CD4-positive, alpha-beta T cell treated with Interleukin-17A for 4 hours (primary cell): ENCODE measurements at places on chromosomes 13 and 19.
A peak's percentile ranks its signal among the peaks of the same experiment; 100 is the strongest.

- DNase-seq: no peak
Observed at GRCh38 chr13:74570834-74571233, 436.6 kb upstream of the KLF12 start.

GRCh38 chr19:12965017-12965811, 4.2 kb upstream of the DAND5 start:
- DNase-seq: peak; percentile 86

DNA sequence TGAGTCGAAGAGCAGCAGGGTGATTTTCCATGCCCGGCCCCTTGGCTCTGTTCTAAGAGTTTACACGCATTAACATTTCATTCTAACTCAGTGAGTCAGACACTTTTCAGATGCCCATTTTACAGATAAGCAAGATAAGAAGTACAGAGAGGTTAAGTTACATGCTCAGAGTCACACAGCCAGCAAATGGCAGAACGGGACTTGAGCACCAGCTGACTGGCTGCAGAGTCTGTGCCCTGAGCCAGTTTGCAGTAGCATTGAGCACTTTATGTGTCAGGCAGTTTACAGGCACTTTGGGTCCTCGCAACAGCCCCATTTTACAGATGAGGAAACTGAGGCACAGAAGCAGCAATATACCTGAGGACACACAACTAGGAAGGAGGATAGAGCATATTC, 19.0 kb downstream of the CCDC8 start:
- DNase-seq: no peak

GRCh38 chr13:30257468-30258099, 49.8 kb downstream of the KATNAL1 start:
- DNase-seq: no peak

GRCh38 chr13:110106726-110107125, 200.2 kb downstream of the COL4A1 start:
- DNase-seq: no peak

- DNase-seq: peak; percentile 11
Observed at GRCh38 chr19:47545061-47545948, 27.6 kb downstream of the ZNF541 start.

- DNase-seq: no peak
Observed at GRCh38 chr13:66137384-66137783, 1092.8 kb downstream of the PCDH9 start.

- no peak for DNase-seq
Observed at GRCh38 chr13:31048521-31048920, 113.2 kb downstream of the HSPH1 start.
